Upper lobe of left lung (tissue), 6 donors: ENCODE measurements at places on chromosomes 11 and 22. TPM values are rescaled to one million over a fixed set of nuclear protein-coding genes. Genes with fewer than 3 reads are reported as not detected.
A peak's percentile ranks its signal among the peaks of the same experiment; 100 is the strongest.

DNA sequence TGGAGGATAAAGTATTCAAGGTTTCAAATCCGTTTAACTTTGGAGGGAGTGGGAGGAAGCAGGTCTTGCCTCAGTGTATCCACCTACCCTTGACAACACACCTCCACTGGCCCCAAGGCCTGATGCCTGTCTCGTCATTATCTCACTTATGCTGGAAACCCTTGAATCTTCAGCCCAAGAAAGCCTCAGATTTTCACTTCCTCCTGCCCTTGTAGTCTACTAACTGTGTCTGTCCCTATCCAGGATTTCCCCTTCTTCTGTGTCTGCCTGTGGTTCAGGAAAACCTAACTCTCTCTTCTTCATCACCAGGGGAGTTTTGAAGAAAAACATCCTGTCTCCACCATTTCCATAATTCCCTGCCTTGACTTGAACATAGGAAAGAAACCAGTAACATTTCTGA is 56.1 kb downstream of the SYT9 start:
- DNase-seq: no peak

- no peak for DNase-seq
These were observed 118.2 kb upstream of the CRYBB3 start for GRCh38 chr22:25081409-25081824.

The MAJIN gene
- not detected for total RNA-seq

DNA sequence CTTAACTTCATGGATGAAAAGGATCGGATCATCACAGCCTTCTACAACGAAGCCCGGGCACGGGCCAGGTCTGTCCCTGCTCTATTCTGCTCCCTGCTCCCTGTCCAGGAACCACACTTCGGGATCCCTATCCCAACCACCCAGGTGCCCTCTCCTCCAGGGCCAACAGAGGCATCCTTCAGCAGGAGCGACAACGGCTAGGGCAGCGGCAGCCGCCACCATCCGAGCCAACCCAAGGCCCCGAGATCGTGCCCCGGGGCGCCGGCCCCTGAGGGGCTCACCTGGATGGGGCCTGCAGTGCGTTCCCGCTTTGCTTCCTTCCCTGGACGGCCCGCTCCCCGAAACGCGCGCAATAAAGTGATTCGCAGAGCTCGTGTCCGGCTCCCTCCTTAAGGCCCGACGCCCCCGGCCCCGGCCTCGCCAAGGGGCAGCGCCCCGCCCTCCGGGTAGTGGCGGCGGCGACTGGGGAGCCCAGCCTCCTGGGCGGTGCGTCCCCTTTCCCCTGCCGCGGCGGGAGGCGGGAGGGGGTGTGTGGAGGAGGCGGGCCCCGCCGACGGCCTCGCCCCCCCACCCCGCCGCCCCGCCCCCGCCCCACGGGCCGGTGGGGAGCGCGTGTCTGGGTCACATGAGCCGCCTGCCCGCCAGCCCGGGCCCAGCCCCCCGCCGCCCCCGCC is at the start of gene VEGFB:
TSS of gene VEGFB (plus strand) at position 672 of the 674 bp plus-strand sequence. CDS start 250 bp downstream, outside the sequence.
- peak; percentile 84 for DNase-seq

GRCh38 chr22:19815093-19815822 is 39.4 kb downstream of the GNB1L start:
- no peak for DNase-seq

The RAPSN gene
- total RNA-seq: not detected

The KCNJ4 gene
- total RNA-seq: not detected

The SLC25A18 gene
- total RNA-seq: 1.1 TPM

GRCh38 chr11:27055065-27055682 is 14.6 kb downstream of the BBOX1 start:
- no peak for DNase-seq

The SMIM35 gene
- not detected for total RNA-seq

GRCh38 chr11:47378836-47379170 is 456 bp upstream of the SPI1 start:
- no peak for DNase-seq

GRCh38 chr11:107682171-107682570 is 29.7 kb downstream of the SLN start:
- DNase-seq: no peak

DNA sequence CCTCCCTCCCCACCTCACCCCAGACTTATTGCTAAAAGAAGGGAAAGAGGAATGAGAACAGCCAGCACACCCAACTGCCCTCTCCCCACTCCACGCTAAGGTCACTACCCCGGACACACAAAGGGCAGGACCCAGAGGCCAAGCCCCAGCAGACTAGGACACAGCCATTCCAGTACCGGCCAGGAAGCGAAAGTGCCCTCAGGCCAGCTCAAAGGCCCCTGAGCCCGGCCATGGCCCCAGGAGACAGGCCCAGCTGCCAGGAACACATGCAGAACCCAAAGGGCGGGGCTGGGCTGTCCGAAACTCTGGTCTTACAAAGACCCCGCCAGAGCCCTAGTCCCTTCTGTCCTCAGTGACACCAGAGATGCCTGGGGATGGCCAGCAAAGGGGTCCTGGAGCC is 5.5 kb downstream of the RCOR2 start:
- no peak for DNase-seq

DNA sequence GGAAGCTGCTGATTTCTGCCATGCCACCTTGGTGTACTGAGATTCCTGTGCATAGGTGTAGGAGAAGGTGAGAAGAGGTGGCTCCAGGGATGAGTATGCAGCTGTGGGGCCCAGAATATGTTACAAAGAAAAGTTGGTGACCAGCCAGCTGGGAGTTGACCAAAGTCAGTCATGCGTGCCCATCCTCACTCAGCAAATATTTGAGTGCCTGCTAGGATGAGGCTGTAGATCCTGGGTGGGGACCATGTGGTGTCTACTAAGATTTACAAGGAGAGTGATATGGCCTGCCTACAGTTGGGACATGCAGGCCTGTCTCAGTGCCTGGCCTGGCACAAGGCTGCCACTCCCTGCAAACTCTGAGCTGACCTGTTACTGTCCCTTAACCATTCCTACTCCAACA is 19.4 kb downstream of the RNF185 start:
- no peak for DNase-seq

DNA sequence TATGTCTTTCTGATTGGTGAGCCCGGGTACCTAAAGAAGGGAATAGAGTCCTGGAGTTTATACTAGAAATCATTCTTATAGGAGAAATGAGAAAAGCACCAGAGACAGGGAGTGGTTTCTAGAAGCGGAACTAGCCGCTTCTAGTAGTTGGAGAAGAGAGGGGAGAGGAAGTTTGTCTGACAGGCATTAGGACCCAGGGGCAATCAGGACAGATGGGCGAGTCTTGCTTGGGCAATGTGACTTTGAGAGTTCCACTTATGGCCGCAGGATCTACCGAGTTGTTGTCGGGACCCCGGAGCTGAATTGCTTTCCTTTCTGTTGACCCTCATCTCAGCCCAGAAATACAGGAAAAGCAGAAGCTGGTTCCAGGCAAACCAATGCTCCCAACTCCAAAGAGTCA is 596.8 kb upstream of the CNTN5 start:
- no peak for DNase-seq

GRCh38 chr11:126109941-126110731 is 47.5 kb upstream of the CDON start:
- no peak for DNase-seq

The CDC42BPG gene
- total RNA-seq: 26.3 TPM

GRCh38 chr22:35352214-35353111 is 28.4 kb upstream of the HMOX1 start:
- peak; percentile 86 for DNase-seq

The SPI1 gene
- 265 TPM for total RNA-seq

The VWCE gene
- total RNA-seq: 0.91 TPM

The OOSP1 gene
- total RNA-seq: not detected

- no peak for DNase-seq
These were observed 82.7 kb downstream of the PANX1 start for GRCh38 chr11:94211261-94211830.

- DNase-seq: peak; percentile 45
These were observed 15.5 kb downstream of the TUBGCP6 start for GRCh38 chr22:50229370-50229769.

DNA sequence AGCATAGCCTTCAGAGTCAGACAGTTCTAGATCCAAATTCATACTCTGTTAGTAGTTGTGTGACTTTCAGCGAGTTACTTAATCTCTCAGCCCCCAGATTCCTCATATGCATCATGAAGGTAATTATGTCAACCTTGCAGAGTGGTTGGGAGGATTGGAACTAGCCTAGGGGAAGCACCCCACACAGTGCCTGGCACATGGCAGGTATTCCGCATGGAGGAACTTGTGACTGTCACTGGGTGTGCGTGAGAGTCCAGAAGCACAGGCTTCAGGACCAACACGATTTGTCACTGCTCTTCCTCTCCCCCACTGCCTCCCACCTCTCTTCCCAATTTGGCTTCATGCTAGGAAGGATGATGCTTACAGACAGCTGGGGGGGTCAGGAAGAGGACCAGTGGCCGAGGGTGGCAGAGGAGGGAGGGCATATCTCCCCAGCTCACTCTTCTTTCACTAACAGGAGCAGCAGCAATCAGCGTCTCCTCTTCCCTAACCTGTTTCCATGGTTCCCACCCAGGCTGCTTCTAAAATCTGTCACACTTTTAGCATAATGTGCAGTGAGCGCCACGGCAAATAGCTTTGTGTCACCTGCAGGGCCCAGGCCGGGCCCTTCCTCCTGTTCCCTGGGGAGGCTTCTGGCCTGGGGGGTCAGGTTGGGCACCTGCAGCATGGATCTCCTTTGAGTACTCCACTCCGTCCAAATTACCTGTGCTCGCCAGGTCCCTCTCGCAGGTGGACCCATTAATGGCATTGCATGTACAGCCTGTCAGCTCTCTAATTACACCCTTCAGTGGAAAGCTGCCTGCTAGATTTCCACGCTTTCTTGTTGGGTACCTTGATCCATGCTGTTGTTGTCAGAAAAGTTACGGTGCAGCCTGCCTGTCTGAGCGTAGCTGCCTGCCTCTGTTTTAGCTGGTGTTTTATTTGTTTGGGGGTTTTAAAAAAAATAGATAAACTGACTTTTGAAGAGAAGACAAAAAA is 400.4 kb downstream of the NXPE2 start:
- DNase-seq: no peak

The CST6 gene
- total RNA-seq: 21.4 TPM

GRCh38 chr11:15918674-15919073 is 437.7 kb downstream of the SOX6 start:
- no peak for DNase-seq

The FXYD6 gene
- total RNA-seq: 61.4 TPM

The KDM4D gene
- not detected for total RNA-seq

GRCh38 chr11:102513869-102514268 is 16.7 kb downstream of the MMP7 start:
- DNase-seq: no peak

The C22orf31 gene
- total RNA-seq: not detected

DNA sequence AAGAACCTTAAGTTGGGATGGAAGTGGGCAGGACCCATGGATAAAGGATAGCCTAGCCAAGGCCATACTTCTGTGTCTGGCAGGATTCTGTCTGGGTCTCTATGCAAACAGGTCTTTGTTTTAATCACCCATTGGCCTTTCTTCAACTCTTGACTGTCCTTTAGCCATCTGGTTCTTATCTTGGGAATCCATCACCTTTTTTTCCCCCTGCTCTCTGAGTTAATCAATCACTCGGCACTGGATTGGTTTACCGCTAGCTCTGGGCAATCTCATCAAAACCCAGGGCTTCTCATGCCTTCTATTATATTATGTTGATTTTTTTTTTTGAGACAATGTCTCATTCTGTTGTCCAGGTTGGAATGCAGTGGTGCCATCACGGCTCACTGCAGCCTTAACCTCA is 1.8 kb upstream of the RNF169 start:
- no peak for DNase-seq

GRCh38 chr11:94558468-94558867 is 8.7 kb upstream of the PIWIL4 start:
- DNase-seq: no peak

The SMTNL1 gene
- not detected for total RNA-seq

The ILK gene
- 132 TPM for total RNA-seq

The SOX6 gene
- total RNA-seq: 2.9 TPM

GRCh38 chr11:15114501-15115475 is at the start of gene INSC:
Gene INSC, plus strand, starts transcription at chr11:15114923. Its CDS starts 34,252 bp downstream, at chr11:15149175.
- DNase-seq: peak; percentile 72

- DNase-seq: no peak
These were observed 708.0 kb upstream of the ARHGAP42 start for GRCh38 chr11:99979042-99979441.

- DNase-seq: peak; percentile 58
These were observed 44.7 kb downstream of the CCDC90B start for GRCh38 chr11:83241291-83241946.

DNA sequence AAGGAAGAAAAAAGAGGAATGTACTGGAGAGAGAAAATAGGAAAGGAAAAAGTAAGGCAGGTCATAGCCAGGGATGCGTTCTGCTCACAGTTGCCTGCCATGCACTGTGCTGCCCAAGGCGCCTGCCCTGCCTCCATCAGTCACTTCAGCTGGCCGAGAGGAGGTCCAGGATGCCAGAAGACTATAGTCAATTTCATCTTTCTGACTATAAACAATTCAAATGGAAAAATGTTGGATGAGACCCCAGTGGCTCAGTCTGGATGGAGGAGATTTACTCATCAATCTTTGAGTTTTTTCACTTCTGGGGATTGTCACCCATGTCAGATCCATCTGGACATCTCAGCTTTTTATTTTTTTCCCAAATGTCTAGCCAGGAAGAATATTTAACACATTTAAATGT is 36.7 kb upstream of the CLMP start:
- no peak for DNase-seq

GRCh38 chr11:62456630-62457029 is 37.8 kb downstream of the SCGB1A1 start:
- DNase-seq: no peak

GRCh38 chr11:16364254-16364653 is 7.9 kb upstream of the SOX6 start:
- no peak for DNase-seq

DNA sequence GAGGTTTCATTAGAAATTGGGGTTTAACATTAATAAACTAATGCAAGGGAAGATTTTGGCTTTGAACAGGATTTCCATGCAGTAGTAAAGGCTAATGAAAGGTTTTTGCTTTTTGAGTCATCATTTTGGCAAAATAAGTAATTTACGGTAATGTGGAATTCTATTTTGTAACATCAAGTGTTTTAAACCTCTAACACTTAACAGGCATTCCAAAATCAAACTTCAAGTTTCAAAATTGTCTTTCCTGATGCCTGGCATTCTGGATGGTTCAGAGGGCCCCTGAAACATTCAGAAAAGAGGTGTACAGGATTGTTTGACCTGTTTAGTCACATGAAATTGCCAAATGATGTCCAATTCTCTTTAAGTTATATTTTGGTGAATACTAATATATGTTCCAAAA is 90.4 kb upstream of the GNAZ start:
- DNase-seq: no peak

GRCh38 chr11:111700162-111700561 is 66.0 kb downstream of the PPP2R1B start:
- DNase-seq: no peak

DNA sequence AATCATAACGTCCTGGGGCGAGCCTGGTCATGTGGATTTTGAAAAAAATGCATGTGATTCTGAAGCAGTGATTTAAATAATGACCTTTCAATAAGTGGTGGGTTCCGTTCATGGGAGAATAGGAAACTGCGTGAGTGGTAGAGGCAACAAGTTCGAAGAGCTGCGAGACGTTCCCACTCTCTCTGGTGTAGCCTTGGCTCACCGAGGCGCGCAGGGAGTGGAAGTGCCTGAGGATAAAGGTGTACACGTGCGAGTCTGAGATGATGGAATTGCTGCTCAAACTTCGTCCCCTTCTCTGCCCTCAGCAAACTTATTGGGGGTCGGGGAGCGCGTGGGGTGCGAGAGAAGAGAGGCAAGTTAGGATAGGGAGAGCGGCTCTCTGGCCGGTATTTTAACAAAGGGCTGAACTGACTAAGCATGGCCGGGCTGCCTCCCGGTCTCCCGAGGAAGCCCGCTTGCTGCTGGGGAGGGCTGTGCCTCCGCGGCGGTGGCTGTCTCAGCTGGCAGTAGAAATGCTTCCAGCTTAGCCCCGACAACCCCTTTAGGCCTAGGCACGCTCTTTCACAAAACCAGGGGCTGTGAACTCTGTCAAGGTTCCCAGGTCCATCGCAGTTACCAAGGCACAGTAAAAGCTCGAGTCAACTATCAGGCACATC is 875 bp upstream of the STT3A start:
- DNase-seq: peak; percentile 33
